ENCODE measurements at places on chromosomes 2 and 18. TPM values are rescaled to one million over a fixed set of nuclear protein-coding genes. Genes with fewer than 3 reads are reported as not detected.

- no peaks in the 10 kb centered on the region for H3K27me3 ChIP-seq
- DNase-seq: no peak
- no peak overlapping the region for H3K27ac ChIP-seq
- H3K4me3 ChIP-seq: no peak overlapping the region
- no peaks in the 10 kb centered on the region for H3K36me3 ChIP-seq
These were observed 3.6 kb upstream of the RNF144A start for GRCh38 chr2:6913415-6914157.

- no peaks in the 10 kb centered on the region for H3K36me3 ChIP-seq
- H3K27ac ChIP-seq: no peak overlapping the region
- no peak for DNase-seq
- no peak overlapping the region for H3K4me3 ChIP-seq
- no peaks in the 10 kb centered on the region for H3K27me3 ChIP-seq
These were observed 255.9 kb upstream of the ERBB4 start for GRCh38 chr2:212794471-212794870.

DNA sequence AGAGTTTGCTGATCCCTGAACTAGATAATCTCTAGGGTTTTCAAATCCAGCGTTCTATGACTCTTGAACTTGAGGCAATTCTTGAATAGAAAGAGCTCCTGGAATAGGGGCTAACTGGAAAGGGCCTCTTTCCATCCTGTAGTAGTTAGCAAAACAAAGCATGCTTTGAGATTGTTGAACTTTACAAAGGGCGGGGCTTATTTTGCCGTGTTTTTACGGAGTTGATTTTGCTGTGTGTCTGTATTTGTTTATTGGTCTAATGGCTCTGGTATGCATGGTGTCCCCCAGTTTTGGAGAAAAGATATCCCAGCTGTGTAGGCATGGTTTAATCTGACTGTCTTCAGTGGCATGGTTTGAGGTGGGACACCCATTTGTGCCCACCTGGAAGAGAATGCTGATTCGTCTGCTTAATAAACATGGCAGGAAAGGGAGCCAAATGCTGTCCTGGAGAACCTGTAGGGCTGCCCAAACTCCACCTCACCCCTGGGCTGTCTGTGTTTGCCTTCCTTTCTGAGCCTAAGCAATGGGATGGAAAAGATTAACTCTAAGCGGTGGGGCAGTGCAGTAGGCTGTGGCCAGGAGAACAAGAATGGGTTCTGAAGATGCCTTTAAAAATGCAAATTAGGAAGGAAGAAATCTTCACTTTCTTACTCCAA, 74.1 kb upstream of the FOSL2 start:
- peaks cover 12% of the 10 kb centered on the region for H3K4me1 ChIP-seq
- DNase-seq: peak; percentile 48
- H3K27me3 ChIP-seq: no peaks in the 10 kb centered on the region
- no peaks in the 10 kb centered on the region for H3K36me3 ChIP-seq

DNA sequence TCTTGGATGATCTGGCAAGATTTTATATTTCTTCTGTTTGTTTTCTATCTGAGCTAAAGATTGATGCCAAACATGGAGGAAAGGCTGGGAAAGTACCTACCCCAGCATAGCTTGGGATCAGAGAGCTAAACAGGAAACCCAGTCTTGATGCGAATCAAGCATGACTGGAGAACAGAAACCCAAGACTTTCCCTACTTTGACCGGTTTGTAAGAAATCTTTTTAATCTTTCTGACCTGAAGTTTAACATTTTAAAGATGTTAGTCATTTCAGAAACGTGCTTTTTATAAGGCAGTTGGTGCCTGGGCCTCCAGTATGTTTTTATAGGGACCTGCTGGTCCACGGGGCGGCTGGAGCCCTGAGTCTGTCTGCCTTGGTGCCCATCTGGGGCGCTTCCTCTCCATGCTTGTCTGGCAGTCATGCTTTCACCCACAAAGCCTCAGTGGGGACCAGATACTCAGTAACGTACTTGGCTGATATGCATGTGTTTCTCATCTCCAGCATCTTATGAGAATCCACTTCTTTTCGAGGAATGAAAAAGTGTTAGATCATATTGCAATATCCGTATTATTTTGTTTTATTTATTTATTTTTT, 266.5 kb downstream of the PTGR3 start:
- no peak overlapping the region for H3K27ac ChIP-seq
- H3K4me3 ChIP-seq: no peak overlapping the region
- no peaks in the 10 kb centered on the region for H3K27me3 ChIP-seq
- H3K36me3 ChIP-seq: no peaks in the 10 kb centered on the region

- no peak for DNase-seq
- no peaks in the 10 kb centered on the region for H3K36me3 ChIP-seq
- H3K4me3 ChIP-seq: no peak overlapping the region
- no peak overlapping the region for H3K27ac ChIP-seq
These were observed 47.2 kb downstream of the MAP2 start for GRCh38 chr2:209471037-209471436.

DNA sequence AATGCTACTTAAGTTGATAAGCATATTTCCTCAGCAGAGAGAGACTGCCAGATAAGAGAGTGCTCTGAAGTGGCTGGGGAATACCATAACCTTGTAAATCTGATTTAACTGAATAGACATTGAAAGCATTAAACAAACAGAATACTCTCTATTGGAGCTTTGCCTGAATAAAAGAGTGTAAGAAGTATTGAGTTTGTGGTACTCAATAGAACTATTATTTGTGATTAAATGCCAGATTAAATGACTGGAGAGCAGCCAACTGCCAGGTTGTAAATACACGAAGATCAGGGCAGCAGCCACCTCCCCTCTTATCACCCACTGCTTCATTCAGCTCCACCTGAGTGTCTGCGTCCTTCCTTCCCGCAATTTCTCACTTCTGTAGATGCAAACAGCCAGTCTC, 373.6 kb downstream of the DCDC2C start:
- H3K27ac ChIP-seq: no peak overlapping the region
- no peaks in the 10 kb centered on the region for H3K36me3 ChIP-seq
- no peak overlapping the region for H3K4me3 ChIP-seq
- no peaks in the 10 kb centered on the region for H3K4me1 ChIP-seq

Gene NAT8
- not detected for total RNA-seq

Gene DSG2
- 18.1 TPM for total RNA-seq

Gene RFX8
- total RNA-seq: not detected

Gene CACNB4
- total RNA-seq: under 0.01 TPM

Gene IL1R1
- 32.2 TPM for total RNA-seq

Gene LOXHD1
- 1.3 TPM for total RNA-seq

Gene L3MBTL4
- total RNA-seq: 11.6 TPM

Gene MALL
- not detected for total RNA-seq
